ENCODE measurements at places on chromosomes 2 and 18.

DNA sequence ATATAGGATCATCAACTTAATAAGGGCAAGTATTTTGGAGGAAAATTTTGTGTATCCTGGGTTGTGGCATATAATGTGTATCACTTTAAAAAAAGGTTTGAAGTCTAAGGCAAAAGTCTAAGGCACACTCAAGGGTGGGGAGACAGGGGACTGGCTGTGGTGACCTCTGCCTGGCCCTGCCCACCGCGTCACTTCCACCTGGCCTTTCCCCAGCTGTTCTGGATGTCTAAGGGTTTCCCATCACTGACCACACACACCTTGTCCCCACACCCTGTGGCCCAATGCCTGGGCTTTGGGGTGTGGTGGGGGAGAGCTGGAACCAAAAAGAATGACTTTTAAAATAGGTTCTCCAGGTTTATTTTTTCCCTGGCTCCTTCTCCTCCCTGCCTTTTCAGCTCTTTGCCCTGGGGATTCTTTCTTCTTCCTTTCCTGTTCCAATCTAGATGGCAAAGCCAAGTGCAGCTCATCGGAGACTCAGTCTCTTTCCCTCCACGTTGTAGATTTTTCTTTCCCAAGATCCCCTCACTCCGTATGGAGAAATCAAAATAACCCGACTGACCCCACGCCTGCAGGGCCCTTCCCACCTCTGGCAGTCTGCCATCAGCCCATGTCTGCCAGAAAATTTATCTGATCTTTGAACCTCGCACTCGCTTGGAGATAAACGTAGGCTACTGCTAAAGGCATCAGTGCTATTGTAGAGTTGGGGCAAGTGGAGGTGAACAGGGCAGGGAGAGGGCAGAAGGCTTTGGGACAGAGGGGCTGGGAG lies 257.2 kb downstream of the DYSF start:
- no peak for DNase-seq

DNA sequence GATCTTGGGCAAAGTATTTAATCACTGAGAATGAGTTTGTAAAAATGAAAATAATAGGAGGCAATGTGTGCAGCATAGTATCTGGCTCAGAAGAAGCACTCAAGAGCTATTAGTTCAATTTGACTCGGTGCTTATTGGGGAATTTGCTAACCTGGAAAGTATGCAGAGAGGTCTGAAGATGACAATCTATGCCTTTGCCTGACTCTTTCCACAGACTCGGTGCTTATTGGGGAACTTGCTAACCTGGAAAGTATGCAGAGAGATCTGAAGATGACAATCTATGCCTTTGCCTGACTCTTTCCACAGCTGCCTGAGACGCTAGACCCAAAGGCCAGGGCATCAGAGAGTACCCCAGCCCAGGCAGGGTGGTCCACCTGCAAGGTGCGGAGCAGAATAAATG lies 12.2 kb upstream of the SH3BP4 start:
- DNase-seq = no peak

- no peak for DNase-seq
These were observed 13.2 kb downstream of the SNTG2 start for GRCh38 chr2:963876-964275.

DNA sequence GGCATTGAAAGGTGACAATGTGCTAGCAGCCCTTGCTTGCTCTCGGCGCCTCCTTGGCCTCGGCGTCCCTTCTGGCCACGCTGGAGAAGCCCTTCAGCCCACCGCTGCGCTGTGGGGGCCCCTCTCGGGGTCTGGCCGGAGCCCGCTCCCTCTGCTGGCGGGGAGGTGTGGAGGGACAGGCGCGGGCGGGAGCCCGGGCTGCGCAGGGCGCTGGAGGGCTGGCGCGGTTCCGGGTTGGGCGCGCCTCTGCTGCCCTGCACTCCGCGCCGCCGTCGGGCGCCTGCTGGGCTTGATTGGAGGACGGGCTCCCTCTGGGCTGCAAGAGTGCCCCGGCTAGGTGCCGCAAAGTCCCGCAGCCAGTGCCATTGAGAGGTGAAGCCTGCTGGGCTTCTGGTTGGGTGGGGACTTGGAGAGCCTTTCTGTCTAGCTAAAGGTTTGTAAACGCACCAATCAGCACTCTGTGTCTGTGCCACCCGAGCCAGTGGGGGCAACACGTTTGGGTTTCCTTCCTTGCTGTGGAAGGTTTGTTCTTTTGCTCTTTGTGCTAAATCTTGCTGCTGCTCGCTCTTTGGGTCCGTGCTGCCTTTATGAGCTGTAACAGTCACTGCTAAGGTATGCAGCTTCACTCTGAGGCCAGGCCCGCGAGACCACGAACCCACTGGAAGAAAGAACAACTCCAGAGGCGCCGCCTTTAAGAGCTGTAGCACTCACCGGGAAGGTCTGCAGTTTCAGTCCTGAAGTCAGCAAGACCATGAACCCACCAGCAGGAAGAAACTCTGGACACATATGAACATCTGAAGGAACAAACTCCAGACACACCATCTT lies 14.8 kb upstream of the IMP4 start:
- no peak for DNase-seq

DNA sequence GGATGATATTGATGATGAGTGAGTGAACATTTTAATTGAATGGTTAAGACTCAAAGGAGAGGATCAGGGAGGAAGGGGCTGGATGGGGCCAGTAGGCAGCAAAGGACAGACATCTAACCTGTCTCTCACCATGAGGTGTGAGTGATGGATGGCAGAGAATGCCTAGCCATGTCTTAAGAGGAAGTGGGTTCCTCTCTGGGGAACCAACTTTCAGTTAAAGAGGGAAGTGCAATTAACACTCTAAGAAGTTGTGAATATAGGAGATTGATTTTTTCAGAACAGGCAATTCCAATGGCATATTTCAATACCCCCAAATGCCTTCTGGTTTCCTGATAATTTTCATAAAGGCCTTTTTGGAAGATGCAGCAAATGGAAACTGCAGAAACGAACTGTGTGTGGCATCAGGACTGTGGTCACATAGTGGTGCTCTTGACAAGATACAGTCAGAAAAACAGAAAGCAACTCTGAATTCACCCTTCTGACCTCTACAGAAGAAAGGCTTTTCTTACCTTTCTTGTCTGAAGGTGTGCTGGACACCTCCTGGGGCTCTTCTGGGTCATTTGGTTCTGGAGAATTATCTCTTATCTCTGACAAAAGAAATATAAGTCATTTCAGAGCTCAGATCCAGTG lies 10.2 kb downstream of the SP110 start:
- no peak for DNase-seq

- DNase-seq = no peak
These were observed 2008.4 kb upstream of the PIK3C3 start for GRCh38 chr18:39946623-39947061.

GRCh38 chr2:2523461-2524347 lies 192.6 kb upstream of the MYT1L start:
- no peak for DNase-seq

DNA sequence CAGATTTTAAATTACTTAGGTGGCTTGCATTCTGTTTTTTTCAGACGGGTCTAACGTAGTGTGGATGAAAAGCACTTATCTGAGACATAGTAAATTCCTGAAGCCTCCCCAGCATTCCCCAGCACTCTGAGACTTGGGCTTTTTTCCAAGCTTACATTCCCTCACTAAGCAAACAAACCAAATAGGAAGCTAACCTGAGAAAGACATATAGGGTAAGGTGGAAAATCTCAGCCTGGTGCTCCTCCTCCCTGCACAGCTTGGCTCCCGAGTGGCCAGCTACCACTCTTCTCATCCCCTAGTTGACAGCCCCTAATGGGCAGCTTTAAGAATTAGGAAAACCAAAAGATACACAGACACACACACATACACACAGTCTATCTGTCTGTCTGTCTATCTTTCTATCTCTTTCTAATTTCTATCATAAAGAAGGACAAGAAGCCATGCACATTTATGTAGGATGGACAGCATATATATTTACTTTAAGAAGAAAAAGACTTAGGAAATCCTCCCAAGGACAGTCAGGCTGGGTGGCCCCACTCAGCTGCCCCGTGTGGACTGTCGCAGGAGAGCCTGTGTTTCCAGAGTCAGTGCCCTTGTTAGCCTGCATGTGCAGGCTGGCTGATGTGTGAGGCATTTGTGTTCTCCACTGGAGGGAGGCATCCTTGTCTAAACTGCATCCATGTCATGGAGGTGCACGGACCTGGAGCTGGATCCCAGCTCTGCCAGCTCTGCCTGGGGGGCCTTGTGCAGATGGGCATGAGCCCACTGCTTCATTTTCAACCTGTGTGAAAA lies 8.2 kb downstream of the CNNM3 start:
- DNase-seq = no peak
